ENCODE measurements at places on chromosomes 7 and 10.

DNA sequence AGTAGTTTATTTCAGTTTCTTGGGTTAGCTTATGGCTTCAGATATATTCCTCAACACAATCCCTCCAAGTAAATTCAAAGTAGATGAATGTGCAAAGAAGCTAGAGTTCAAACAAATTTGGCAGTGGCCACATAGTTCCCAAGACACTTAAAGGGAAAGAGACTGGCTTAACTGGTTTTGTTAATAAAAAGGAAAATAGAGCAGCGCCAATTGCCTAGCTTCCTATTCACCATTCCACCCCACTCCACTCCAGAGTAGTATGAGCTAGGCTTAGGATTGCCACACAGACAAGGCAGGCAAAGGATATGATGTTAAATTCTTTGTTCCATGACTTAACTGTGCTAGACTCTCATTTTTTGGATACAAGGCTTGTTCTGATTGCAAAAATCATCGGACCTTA, 2.0 kb downstream of the XRCC2 start:
- DNase-seq: no peak

GRCh38 chr7:127798023-127798422, 146.0 kb downstream of the SND1 start:
- DNase-seq: peak; percentile 9

GRCh38 chr10:35642035-35642792, at the start of gene FZD8:
TSS of gene FZD8 (minus strand) at chr10:35642296. CDS start at chr10:35641429, 867 bp downstream.
- peak; percentile 85 for DNase-seq

GRCh38 chr10:4310172-4310571, 515.8 kb upstream of the AKR1E2 start:
- DNase-seq: no peak

- DNase-seq: no peak
Measured at GRCh38 chr10:84523526-84523925, 195.1 kb downstream of the CCSER2 start.

DNA sequence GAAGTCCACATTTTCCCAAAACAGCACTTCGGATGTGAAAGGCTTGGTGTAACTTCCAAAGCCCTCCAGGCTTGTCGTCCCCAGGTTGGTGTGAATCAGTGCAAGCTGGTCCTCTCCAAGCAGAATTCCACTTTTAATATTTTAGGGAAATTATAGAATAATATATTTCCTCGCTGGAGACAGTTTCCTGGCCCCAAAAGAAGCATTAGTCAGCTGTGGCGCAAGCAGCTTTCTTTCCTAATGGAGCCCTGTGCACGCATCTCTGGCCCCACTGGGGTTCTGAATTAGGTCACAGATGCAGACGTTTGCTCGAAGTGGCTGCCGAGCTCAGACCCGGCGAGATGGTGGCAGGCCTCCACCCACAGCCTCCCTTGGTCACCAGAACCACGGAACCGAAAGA, 33.3 kb upstream of the MNX1 start:
- no peak for DNase-seq

- no peak for DNase-seq
Measured at GRCh38 chr10:73906524-73907447, 4.1 kb upstream of the PLAU start.

GRCh38 chr10:132528064-132528691, 9.4 kb upstream of the INPP5A start:
- DNase-seq: no peak

GRCh38 chr7:74655768-74656440, 1.6 kb upstream of the GTF2I start:
- DNase-seq: no peak
